NCI-H774 (cell line): ENCODE measurements at places on chromosomes 6 and 20.

DNA sequence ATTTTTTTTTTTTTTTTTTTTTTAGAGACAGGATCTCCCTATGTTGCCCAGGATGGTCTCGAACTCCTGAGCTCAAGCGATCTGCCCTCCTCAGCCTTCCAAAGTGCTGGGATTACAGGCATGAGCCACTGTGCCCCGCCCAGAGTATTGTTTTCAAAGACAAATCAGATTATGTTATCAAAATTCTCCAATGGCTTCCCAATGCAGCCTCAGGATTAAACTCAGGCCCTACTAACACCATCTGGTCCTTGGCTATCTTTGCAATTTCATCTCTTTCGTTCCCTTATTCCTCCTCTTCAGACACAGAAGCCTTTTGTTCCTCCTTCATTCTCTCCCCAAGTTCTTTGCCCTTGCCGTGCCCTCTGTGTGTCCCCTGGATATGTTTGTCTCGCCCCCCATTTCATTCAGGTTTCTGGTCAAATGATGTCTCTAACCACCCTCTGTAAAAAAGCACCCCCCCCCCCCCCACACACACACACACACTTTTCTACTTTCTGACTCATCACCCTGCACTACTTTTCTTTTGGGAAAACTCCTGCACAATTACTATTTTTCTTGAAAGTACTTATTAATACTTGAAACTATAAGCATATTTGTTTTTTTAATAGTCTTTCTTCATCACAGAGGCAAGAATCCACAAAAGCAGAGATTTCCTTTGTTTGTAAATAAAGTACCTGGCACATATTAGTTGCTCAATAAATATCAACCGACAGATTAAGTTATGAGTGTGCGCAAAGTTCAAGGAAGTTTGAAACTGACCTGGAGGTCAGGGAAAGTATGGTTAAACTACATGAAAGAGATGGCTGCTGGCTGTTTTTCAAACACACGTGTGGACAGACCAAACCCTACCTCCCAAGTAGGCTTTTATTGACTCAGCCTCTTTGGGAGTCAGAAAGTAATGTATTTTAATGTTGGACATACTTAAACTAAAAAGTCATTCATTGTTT, 16.7 kb downstream of the BTN1A1 start:
- DNase-seq = no peak

- no peak for DNase-seq
Observed at GRCh38 chr6:156876302-156876701, 99.1 kb downstream of the ARID1B start.

DNA sequence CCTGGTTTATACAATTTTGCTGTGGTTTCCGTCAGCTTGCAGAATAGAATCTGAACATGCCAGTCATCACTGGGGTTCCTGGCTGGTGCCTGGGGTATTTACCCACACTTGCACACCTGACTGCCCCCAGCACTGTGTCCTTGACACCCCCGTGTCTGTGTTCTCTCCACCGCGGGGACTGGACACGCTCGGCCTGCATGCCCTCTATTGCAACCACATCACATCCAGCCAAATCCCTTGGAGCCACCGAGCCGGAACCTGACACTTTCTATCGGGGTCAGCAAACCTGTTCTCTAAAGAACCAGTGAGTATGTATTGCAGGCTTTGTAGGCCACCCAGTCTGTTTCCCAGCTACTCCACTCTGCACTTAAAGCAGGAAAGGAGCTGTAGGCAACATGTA, 527.5 kb downstream of the PRKN start:
- no peak for DNase-seq

- DNase-seq = no peak
Observed at GRCh38 chr20:57651881-57652605, 31.8 kb upstream of the ZBP1 start.

DNA sequence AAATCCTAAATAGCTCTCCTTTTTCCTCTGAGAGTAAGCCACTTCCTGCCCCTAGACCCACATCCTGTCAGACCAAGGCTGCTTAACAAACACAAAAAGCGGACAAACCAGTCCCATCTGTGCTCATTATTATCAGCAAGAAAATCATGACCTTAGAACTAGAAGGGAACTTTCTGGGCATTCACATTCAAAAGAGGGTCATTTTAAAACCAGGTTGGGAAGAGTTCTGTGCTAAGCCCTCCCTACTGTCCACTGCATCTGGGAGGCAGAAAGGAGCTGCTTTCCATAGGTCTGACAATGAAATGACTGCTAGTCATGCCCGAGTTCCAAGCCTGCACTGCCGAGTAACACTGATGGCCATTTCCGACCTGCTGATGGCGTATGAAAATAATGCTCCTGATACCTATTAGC, 15.4 kb downstream of the EZR start:
- DNase-seq = peak; percentile 32

GRCh38 chr6:143110572-143110971, 49.9 kb downstream of the AIG1 start:
- no peak for DNase-seq

GRCh38 chr6:7546020-7546369, 4.5 kb downstream of the DSP start:
- DNase-seq = no peak

GRCh38 chr6:16851044-16851540, 89.8 kb upstream of the ATXN1 start:
- no peak for DNase-seq

DNA sequence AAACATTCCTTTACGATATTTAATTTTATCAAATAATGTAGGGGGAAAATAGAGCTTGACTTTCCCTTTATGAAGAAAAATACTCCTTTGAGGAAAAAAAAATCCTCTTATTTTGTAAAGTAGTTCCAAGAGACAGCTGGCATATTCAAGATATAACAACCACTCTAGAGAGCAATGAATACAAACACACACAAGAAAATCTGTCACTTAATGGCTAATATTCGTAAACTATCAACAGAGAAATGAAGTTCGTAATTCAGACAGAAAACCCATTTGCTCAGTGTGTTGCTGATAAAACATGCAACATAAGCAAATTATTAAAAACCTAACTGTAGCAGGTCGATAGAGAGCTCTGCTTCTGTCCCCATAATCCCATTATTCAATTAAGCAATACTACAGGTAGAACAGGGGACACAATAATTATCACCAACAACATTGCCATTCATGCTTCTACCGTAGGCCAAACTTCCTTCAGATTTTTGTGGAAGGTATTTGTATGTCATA, 714.4 kb upstream of the MARCKS start:
- DNase-seq = no peak

GRCh38 chr6:36136034-36136433, 5.7 kb downstream of the MAPK13 start:
- no peak for DNase-seq

GRCh38 chr20:11675920-11676629, 241.6 kb upstream of the BTBD3 start:
- no peak for DNase-seq

DNA sequence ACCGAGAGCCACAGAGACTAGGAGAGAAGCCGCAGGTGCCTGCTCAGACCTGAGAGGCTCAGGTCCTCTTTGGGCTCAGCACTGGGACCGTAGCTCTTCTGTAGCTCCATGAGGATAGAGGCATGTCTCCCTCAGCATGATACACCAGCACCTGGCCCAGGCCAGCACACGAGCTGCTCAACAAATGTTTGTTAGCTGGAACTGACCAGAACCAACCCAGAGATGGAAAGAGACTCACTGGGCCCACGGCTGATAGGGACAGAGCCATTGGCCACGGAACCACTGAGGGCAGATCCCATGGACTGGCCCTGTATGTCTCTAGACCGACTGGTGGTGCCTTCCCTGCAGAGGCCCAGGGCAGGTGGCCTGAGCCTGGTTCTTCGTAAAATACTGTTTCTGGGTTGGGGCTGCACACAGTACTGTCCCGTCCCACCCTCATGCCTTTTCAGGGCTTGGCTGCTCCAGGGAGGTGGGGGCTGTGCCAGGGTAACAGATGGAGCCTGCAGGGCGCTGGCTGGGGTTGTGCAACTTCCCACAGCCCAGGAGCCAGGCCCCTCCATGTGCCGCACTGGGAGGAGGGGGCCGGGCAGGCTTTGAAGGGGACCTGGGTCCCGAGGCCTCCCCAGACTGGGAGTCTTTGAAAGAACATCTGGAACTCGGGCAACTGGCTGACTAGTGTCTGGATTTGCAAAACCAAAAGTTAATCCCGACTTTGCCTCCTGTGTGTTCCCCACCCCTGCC, 5.2 kb downstream of the C20orf204 start:
- DNase-seq = no peak

- no peak for DNase-seq
Observed at GRCh38 chr20:40583636-40584035, 105.4 kb downstream of the MAFB start.

GRCh38 chr20:5807431-5807830, 57.2 kb downstream of the SHLD1 start:
- DNase-seq = no peak

DNA sequence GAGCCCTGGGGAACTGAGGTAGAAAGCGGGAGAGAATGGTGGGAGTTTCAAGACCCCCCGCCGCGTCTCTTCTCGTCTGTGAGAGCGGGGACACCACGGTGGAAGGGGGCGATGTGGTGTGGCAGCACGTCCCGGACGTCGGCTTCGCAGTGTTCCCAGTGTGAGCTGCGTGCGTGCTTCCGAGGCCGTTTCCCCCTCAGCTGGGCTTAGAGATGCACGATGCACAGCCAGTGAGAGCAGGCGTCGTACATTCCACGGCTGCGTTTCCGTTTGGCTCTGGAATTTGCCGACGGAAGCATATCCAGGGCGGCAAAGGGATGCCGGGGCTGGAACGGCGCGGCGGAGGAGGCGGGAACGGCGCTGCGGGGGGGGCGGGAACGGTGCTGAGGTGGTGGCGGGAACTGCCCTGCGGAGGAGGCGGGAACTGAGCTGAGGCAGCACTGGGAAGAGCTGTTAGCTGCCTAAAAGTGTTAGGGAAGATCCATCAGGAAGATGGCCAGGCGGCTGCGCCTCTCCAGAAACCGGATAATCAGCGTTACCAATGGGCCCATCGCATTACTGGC, 37.7 kb downstream of the KIF25 start:
- peak; percentile 78 for DNase-seq

- DNase-seq = no peak
Observed at GRCh38 chr20:62643521-62644043, 1.3 kb downstream of the SLCO4A1 start.

- DNase-seq = no peak
Observed at GRCh38 chr20:47206962-47207641, 149.4 kb downstream of the ZMYND8 start.

- no peak for DNase-seq
Observed at GRCh38 chr20:5513975-5514516, 197.3 kb upstream of the PROKR2 start.

- DNase-seq = no peak
Observed at GRCh38 chr20:18853946-18854646, 40.5 kb downstream of the SCP2D1 start.

GRCh38 chr6:11779329-11780096, 910 bp upstream of the ADTRP start:
- no peak for DNase-seq

GRCh38 chr6:39266782-39267355, 37.6 kb upstream of the KCNK5 start:
- DNase-seq = no peak

GRCh38 chr6:157954150-157955117, 27.2 kb upstream of the SYNJ2 start:
- DNase-seq = peak; percentile 37

- DNase-seq = no peak
Observed at GRCh38 chr6:69866351-69866769, at the start of gene COL19A1. TSS of gene COL19A1 (plus strand) at chr6:69866556. CDS start at chr6:69879568, 13,012 bp downstream.

DNA sequence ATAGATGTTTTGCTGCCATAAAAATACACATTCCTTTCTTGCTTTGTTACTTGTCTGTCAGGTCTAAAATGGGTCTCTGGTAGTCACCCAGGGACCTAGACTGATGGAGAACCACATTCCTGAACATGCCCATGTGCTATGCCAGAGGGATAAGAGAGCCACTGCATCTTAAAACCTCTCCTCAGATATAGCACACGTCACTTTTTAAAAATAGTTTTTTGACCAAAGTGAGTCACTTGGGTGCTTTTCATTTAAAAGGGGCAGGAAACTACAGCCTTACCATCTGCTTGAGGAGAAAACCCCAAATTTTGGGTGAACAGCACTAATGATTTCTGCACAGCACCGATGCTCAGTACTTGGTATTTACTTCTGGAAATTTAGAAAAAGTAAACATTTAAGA, 197.8 kb downstream of the OGFRL1 start:
- DNase-seq = no peak

GRCh38 chr6:19410481-19410880, 426.7 kb upstream of the ID4 start:
- no peak for DNase-seq

- DNase-seq = no peak
Observed at GRCh38 chr6:37648465-37649330, 49.0 kb downstream of the MDGA1 start.

GRCh38 chr20:32672982-32673851, 524 bp downstream of the C20orf203 start:
- DNase-seq = peak; percentile 17

DNA sequence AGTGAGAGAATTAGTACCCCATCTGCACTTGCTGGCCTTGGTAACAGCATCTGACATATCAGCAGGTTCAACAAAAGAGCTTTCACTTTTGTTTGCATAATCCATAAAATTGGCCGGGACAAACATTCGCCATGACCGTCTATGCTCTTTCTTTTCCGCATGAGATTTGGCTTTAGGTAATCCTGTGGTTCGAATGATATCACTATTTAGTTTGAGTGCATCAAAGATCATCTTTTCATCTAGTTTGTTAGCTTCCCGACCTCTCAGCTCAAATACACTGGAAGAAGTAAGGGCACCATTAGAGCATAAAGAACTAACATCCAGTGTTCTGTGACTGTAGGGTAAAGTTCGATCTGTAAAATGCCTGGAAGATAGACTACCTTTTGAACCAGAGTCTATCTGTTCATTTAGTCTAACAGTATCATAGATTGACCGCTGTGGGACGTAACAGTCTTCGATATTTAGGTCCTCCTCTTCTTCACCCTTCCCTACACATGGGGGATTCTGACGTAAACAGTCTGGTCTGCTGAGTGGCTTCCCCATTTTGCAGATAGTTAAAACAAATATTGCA, 101.6 kb downstream of the DST start:
- no peak for DNase-seq

GRCh38 chr6:109118871-109119354, 23.6 kb downstream of the CEP57L1 start:
- DNase-seq = no peak
